Stimulated activated memory B cell treated with anti-CD40 and anti-IgM and Interleukin-4, amounts not matched to agents 10 μg/mL and 1 μg/mL and 100 μg/mL, for 72 hours (primary cell): ENCODE measurements at places on chromosomes 2 and 18.

DNA sequence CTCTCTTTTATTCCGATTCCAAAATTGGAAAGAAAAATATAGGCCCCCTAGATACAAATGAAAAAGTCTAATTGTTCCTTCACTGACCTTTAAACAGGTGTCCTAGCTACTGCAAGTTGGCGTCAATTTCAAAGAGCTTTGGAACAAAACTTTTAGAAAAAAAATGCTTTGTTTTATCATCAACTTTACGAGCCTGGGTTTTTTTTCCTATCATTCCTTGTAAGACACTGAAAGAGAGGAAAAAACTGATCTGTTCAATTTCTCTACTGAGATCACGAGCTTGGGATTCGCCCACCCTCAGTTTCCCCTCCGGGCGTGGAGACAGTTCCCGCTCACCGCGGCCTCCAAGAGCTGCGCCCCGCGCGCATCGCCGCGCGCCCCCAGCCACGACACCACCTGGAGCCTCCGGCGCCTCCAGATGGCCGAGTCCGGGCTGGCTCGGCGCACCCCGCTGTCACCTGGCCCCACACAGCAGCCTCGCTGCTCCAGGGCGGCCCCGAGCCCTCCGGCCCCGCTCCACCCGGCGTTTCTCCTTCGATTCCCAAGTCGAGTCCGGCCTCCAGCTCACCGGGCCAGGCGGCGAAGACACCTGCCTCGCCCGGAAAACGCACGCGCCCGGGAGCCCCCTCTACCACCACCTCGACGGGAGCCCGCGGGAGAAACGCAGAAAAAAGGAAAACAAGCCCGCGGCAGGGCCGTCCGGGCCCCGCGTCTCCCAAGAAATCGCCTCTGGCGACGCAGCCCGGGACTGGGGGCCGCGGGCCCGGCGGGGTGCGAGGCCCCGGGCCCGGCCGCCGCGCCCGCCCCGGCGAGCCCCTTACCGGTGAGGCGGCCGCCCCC lies 656 bp downstream of the TBC1D8 start:
- ATAC-seq, result peak; percentile 55

DNA sequence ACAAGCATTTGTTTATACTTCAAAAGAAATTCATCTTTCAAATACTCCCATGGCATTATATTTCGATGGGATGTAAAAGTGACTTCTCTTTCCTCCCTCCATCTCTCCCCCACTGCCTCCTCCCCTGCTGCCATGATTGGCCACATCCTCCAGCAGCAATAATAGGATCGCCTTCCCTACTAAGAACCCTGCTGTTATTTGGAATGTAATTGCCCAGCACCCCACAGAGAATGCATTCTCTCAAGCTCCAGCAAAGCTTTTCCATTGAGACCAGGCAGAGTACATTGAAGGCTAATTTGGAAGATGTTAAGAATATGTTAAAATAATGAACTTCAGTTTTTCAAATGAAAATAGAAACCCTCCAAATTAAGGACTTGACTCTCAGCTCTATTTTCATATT lies 375.4 kb upstream of the ACVR2A start:
- ATAC-seq, result no peak

DNA sequence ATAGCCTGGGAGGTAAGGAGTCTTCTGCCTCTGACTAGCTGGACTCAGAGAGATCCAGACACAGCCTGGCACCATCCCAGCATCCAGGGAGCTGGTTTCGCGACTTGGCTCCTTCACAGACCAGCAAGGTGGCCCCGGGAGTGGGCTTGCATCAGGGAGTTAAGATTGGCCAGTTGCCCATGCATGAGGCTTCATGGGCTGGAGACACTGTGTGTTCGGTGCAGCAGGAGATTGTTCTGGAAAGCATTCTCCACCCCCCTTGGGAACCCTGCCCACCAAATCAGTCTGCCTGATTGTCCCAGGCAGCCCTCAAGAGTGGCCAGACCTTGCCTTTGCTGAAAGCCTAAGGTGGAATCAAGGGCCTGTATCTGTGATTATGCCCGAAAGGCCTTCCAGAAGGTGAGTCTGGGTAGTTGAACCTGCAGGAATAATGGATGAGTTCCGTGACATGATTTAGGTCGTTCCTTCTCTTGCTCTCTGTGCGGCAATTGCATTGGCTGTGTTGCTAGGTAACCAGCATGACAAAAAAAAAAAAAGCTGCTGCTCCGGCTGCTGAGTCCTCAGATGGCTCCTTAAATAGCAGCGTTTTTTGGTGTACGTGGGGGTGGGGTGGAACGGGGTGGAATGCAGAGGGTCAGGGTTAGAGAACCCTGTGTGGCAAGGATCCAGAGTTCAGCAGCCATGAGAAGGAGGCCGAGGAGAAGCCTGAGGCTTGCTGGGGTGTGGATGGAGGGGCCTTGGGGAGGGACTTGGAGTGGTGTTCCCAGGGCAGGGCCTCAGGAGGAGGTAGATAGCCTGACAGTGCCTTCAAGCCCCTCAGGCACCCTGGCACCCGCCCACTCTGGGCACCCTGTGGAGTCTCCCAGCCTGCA lies 93.0 kb upstream of the MCFD2 start:
- no peak for ATAC-seq

DNA sequence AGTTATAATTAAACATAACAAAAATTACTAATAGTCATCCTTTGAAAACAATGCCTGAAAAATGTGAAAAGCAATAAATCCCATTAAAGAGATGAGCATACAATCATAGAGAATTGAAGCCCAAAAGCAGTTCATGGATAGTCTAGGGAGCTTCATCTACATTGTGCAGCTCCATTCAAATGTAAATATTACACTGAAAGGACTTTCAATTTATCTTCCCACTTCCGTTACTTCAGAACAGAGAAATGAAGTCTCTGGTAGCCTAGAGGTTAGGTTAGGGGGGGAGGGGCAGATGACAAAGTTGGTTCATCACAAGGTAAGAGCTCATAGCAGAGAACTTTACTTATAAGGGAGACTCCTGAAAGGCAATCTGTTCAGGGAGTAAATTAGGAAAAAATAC lies 126.6 kb upstream of the RGPD4 start:
- ATAC-seq, result no peak

DNA sequence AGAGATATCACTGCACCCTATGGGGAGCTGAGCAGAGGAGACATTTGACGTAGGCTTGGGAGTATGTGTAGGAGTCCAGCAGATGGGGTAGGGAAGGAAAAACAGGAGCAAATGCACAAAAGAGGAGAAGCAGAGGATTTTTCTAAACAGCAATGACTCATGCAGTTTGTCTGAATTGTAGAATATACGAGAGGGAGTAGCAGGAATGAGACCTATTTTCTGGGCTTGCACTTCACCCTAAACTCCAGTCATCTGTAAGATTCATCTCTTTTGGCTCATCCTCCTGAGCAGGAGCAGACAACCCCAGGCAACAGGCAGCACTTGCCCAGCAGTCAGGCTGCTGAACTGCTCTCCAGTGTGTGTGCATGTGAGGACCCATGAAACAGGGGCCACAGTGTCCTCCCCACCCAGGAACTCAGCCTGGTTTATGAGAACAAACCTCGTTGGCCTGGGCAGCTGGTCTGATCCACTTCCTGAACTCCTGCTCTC lies 100.2 kb upstream of the CDC42EP3 start:
- peak; percentile 25 for ATAC-seq

DNA sequence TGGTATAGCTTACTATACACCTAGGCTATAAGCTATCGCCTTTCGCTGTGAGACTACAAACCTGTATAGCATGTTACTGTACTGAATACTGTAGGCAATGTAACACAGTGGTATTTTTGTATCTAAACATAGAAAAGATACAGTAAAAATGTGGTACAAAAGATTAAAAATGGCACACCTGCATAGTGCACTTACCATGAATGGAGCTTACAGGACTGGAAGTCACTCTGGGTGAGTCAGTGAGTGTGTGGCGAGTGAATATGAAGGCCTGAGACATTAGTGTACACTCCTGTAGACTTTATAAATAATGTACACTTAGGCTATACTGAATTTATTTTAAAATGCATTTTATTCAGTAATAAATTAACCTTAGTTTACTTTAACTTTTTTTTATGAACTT lies 258.2 kb upstream of the SP5 start:
- ATAC-seq, result no peak
